ENCODE measurements at places on chromosomes 6 and 20.

DNA sequence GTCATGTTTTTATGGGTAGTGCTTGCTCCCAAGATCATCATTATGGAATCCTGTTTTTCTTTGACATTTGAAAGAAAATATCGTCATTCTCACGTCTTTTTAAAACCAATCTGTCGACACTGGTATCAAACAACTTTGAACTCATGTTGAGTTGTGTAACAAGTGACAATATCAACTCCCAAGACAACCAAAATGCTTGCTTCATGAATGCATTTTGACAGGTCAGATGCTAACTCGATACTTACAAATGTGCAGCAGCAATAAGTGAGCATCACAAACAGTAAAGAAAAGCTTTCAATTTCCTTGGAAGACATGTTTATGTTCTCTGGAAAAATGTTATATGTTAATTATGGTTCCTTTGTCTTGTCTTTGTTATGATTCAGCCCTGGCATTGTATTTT, 125.9 kb downstream of the EPHA7 start:
- DNase-seq = no peak

- no peak for DNase-seq
Measured at GRCh38 chr6:139344186-139344963, 30.1 kb downstream of the CITED2 start.

GRCh38 chr20:46894579-46894958, at the start of gene EYA2:
Gene EYA2 (plus strand): TSS chr20:46894843. CDS start chr20:46990011, 95,168 bp downstream.
- no peak for DNase-seq

GRCh38 chr20:50388733-50389437, 121.3 kb upstream of the PTPN1 start:
- DNase-seq = no peak

DNA sequence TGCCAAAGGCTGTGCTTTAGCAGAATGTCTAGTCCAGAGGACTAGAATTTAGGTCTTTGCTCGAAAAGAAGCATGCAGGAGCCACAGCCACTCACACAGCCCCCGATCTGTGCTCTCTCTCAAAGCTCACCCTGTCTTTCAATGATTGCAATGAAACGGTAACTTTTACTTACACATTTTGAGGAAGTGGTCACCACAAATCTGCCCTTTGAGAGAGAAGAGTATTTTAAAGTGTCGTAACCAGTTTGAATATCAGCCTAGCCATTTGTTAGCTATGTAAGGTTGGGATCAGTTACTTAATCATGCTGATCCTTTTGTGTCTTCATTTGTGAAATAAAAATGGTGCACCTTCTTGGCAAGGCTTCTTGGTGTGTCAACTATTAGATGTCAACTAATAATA, 209.0 kb downstream of the TFAP2A start:
- no peak for DNase-seq

GRCh38 chr6:139583420-139583819, 209.0 kb upstream of the CITED2 start:
- no peak for DNase-seq

- DNase-seq = no peak
Measured at GRCh38 chr6:134474955-134475354, 157.0 kb upstream of the SGK1 start.

- DNase-seq = peak; percentile 76
Measured at GRCh38 chr6:156718647-156719394, 58.4 kb upstream of the ARID1B start.

DNA sequence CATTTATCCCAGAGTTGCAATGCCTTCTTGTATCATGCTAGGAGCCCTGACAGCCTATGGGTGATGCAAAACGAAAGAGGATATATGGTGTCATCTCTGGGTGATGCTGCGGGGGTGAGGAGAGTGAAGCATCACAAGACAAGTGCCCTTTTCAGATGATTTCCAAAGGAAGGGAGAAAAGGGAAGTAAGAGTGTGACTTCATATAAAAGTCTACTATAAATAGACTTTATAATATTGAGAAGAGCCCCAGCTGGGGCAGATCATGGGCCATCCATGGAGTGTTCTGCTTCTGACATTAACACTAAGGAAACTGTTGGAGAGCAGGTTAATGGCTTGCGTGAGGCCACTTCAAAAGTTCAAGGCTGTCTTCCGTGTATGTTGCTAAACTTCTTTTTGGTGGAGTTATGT, 4.4 kb downstream of the CD83 start:
- no peak for DNase-seq

DNA sequence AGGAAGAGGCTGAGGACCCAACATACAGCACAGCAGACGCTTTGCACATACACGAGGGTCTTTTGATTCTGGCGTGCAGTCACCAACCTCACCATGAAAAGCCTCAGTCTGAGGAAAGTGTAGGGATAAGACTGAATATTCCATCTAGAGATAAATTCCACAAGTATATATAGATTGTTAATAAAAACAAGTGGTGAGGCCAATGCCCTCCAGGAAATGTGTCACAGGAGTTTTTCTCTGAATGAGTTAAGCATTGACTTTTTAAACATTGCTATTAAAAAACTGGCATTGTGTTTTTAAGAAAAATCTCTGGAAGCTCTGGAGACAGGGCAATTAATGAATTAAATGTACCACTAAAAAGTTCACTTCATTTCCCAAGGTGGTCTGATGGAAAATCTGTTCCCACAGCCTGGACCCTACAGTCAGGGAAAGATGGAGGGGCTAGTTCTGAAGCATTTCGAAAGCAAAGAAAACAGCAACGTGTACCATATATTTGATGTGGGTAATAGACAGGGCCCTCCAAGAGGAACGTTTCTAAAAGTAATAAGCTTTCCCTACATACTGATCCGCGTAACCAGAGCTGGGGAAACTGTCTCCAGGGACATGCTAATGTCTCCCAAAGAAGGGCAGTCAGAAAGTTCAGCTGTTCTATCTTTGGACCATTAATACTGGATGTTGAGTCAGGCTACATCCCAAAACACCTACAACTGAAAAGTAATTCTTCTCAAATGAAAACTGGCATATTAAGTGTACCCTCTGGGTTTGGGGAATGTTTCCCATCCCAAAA, 301.1 kb downstream of the FOXC1 start:
- no peak for DNase-seq

GRCh38 chr6:10413850-10414738, 780 bp downstream of the TFAP2A start:
- no peak for DNase-seq

GRCh38 chr6:162856885-162857284, 129.1 kb downstream of the PACRG start:
- peak; percentile 55 for DNase-seq

- no peak for DNase-seq
Measured at GRCh38 chr20:45066372-45066771, 34.6 kb downstream of the KCNS1 start.

DNA sequence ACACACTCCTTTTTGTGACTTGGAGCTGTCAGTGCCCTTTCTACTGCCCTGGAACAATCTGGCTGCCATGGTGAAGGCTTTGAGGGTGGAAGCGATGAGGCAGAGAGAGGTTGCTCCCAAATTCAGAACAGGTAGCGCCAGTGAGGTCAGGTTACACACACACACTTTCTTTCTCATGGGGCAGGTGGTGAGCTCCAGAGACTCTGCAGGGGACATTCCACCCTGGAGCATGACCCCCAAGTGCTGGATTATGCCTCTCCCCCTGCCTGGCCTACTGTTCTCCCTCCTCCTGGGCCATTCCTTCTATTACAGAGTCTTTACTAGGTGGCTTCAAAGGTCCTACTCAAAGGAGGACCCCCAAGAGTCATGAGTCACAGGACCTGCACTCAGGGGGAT, 98.0 kb downstream of the EYA2 start:
- no peak for DNase-seq
